ENCODE measurements at places on chromosomes 2 and 18.

DNA sequence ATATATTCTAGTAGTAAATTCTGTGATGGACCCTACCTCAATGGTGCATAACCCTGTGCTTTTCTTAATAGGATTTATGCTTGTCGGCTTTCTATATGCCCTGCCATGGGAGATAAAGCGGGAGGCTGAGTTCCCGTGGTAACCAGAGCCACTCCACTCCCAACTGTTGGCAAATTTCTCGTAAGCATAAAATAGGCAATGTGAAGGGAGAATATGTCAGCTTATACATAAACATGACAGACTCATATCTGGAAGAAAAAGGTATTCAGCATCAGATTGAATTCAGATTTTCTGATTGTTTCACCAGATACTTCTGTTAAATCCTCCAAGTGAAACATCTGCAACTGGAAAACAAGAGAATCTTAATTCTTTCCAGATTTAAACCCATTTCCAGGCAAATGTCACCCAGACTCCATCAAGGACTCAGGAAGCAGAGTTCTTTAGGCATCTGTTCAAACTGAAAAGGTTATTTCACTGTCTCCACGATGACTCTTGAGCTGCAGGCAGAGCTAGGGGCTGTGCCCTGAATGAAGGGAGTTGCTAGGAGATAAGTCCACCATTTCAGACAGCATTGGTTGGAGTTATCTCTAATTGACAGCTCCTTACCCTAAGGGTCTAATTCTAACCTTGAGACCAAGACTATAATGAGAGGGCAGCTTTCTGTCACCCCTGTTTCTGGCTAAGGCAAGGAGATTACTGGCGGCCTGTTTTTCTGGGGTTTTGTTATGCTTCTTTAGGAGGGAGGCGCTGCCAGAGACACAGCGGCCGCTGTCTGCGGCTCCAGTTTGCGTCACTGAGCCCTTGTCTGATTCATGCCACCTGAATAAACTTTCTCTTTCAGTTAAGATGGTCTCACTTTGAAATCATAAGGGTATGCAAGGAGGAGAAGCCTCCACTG, 381.3 kb downstream of the SOX11 start:
- no peaks in the 10 kb centered on the region for H3K36me3 ChIP-seq
- no peak overlapping the region for H3K27ac ChIP-seq
- no peaks in the 10 kb centered on the region for H3K4me1 ChIP-seq
- H3K27me3 ChIP-seq, result no peaks in the 10 kb centered on the region
- no peak overlapping the region for H3K4me3 ChIP-seq

DNA sequence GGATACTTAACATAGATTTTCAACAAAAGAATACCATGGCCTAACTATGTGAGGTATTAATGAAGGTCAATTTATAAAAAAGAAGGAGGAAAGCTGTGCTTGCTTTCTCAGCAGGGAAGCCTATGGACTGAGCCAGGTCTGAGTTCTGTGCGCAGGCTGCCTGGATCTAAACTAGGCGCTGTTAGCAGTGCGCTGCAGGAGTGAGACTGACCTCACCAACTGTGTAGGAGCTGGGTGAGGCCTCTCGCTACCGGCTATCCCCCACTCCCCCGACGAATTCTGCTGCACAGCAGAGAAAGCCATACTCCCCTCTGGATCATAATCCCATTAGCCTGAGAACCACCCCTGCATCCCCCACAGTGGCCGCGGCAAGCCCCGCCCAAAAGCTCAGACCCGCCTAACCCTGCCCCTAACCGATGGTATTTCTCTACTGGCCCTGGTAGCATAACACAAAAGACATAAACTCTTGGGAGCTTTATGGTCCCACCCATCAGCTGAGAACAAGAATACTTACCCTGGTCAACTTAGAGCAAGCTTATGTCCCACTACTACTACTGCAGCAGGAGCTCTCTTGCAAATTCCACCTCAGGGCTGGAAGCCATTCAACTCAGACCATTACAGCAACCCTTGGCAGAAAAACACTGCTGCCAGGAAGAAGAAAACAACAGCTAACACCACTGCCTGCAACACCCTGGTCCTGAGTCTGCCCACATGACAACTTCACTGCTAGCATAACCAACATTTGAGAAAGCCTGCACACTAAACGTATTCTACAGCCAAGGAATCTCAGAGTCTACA, 28.0 kb downstream of the SULT1C2 start:
- no peak overlapping the region for H3K27ac ChIP-seq
- no peak overlapping the region for H3K4me3 ChIP-seq
- no peak for DNase-seq
- no peaks in the 10 kb centered on the region for H3K36me3 ChIP-seq

- no peak overlapping the region for H3K27ac ChIP-seq
- no peak overlapping the region for H3K4me3 ChIP-seq
- no peaks in the 10 kb centered on the region for H3K36me3 ChIP-seq
- no peaks in the 10 kb centered on the region for H3K4me1 ChIP-seq
Observed at GRCh38 chr2:94767336-94767735, 103.9 kb upstream of the TEKT4 start.

DNA sequence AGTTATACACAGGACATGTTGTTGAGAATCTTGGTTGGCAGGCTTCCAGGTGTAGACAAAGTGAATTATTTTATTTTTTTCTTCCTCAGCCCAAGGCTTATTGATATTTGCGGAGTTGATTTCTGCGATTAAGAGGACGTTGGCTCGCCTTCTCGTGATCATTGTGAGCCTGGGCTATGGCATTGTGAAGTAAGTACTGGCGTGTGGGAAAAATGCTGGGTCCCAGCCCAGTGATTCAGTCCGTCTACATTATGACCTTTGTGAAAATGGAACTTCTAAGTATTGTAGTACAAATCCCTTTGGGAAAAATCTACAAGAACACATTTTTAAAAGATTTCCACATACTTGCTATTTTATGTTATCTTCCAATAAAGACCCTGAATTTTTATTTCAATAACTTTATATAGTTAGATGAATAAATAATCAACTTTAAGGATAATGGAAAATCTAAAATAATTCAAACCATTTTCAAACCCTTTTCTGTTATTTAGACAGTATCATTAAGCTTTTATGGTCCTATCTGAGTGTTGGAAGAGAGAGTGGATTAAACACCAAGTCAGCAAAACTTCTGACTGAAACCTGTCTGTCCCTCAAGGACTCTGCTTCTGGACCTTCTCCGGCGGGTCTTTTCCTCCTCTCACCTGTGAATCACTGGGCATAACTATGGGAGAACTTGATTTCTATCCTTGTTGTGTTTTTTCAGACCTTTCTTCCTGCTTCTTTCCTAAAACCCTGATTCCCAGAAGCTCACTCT, 31.0 kb downstream of the TMEM87B start:
- H3K27me3 ChIP-seq, result no peaks in the 10 kb centered on the region
- H3K4me3 ChIP-seq, result no peak overlapping the region
- peaks cover 60% of the 10 kb centered on the region for H3K36me3 ChIP-seq
- no peak overlapping the region for H3K27ac ChIP-seq
- DNase-seq, result no peak
- H3K4me1 ChIP-seq, result no peaks in the 10 kb centered on the region

GRCh38 chr2:171670655-171671054, 16.6 kb upstream of the DYNC1I2 start:
- H3K36me3 ChIP-seq, result no peaks in the 10 kb centered on the region
- no peaks in the 10 kb centered on the region for H3K4me1 ChIP-seq
- no peak for DNase-seq
- no peak overlapping the region for H3K27ac ChIP-seq
- H3K4me3 ChIP-seq, result no peak overlapping the region
- H3K27me3 ChIP-seq, result no peaks in the 10 kb centered on the region

GRCh38 chr2:121372721-121373353, 87.8 kb upstream of the TFCP2L1 start:
- H3K27ac ChIP-seq, result no peak overlapping the region
- H3K4me3 ChIP-seq, result no peak overlapping the region
- no peak for DNase-seq
- no peaks in the 10 kb centered on the region for H3K27me3 ChIP-seq
- peaks cover 20% of the 10 kb centered on the region for H3K36me3 ChIP-seq

GRCh38 chr18:34097312-34097711, 127.4 kb downstream of the NOL4 start:
- H3K4me1 ChIP-seq, result no peaks in the 10 kb centered on the region
- DNase-seq, result no peak
- H3K27ac ChIP-seq, result no peak overlapping the region
- no peak overlapping the region for H3K4me3 ChIP-seq
- H3K27me3 ChIP-seq, result no peaks in the 10 kb centered on the region
- H3K36me3 ChIP-seq, result no peaks in the 10 kb centered on the region

DNA sequence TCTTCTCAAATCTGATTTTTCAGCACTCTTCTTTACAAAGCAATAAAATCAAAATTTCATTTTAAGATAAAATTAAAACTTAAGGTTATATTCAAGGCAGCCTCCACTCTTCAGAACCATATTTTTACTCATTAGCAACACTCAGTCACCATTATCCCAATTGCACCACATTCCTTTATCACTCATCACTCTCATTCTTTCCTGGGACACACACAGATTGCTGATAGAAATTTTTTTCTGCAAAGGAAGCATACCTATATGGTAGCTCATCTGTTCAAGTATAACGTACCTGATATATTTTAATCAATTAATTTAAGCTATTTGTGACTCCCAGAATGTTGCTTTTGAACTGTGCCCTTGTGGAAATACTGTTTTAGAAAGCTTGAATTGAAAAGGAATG, 1559.3 kb upstream of the ZEB2 start:
- no peaks in the 10 kb centered on the region for H3K36me3 ChIP-seq
- no peaks in the 10 kb centered on the region for H3K27me3 ChIP-seq
- no peaks in the 10 kb centered on the region for H3K4me1 ChIP-seq
- H3K27ac ChIP-seq, result no peak overlapping the region
- H3K4me3 ChIP-seq, result no peak overlapping the region
- DNase-seq, result no peak

GRCh38 chr18:75304678-75305557, 94.3 kb downstream of the TSHZ1 start:
- H3K36me3 ChIP-seq, result no peaks in the 10 kb centered on the region
- no peaks in the 10 kb centered on the region for H3K4me1 ChIP-seq
- no peaks in the 10 kb centered on the region for H3K27me3 ChIP-seq
- no peak overlapping the region for H3K27ac ChIP-seq
- DNase-seq, result no peak

DNA sequence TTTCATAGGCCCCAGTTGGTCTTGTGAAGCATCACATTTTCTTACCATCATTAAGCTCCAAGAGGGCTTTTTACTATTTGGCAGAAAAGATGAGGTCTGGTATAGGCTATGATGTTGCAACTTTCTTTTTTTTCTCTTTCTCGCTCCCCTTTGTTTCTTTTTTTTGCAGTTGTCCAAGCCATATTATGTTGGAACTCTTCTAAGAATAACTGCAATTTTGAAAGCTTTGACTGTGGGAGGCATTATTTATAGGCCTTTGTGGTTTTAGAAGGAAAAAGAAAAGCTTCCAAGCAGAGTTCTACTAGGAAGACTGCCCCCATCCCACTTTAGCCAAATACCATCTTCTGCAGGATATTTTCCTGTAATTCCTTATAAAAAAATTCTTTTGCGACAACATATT, 571.6 kb downstream of the ARHGAP15 start:
- no peaks in the 10 kb centered on the region for H3K27me3 ChIP-seq
- H3K4me3 ChIP-seq, result no peak overlapping the region
- H3K4me1 ChIP-seq, result no peaks in the 10 kb centered on the region
- no peak overlapping the region for H3K27ac ChIP-seq
- peaks cover 25% of the 10 kb centered on the region for H3K36me3 ChIP-seq

- no peak overlapping the region for H3K27ac ChIP-seq
- no peaks in the 10 kb centered on the region for H3K4me1 ChIP-seq
- DNase-seq, result no peak
- H3K4me3 ChIP-seq, result no peak overlapping the region
Observed at GRCh38 chr18:1965016-1965415, 606.3 kb downstream of the METTL4 start.

GRCh38 chr2:200845194-200845593, 19.3 kb downstream of the CLK1 start:
- no peak for DNase-seq
- H3K4me3 ChIP-seq, result no peak overlapping the region
- no peaks in the 10 kb centered on the region for H3K27me3 ChIP-seq
- no peaks in the 10 kb centered on the region for H3K36me3 ChIP-seq

- H3K36me3 ChIP-seq, result no peaks in the 10 kb centered on the region
- H3K4me3 ChIP-seq, result no peak overlapping the region
- DNase-seq, result no peak
- no peak overlapping the region for H3K27ac ChIP-seq
Observed at GRCh38 chr18:23228102-23229061, 93.1 kb downstream of the CABLES1 start.

- no peak overlapping the region for H3K27ac ChIP-seq
- DNase-seq, result no peak
Observed at GRCh38 chr18:34189656-34190435, 34.9 kb downstream of the NOL4 start.

GRCh38 chr2:37402636-37403035, 58.2 kb downstream of the QPCT start:
- no peak overlapping the region for H3K4me3 ChIP-seq
- no peaks in the 10 kb centered on the region for H3K36me3 ChIP-seq
- no peak for DNase-seq
- no peak overlapping the region for H3K27ac ChIP-seq
- no peaks in the 10 kb centered on the region for H3K27me3 ChIP-seq
- no peaks in the 10 kb centered on the region for H3K4me1 ChIP-seq

GRCh38 chr2:225429717-225430116, 30.2 kb downstream of the NYAP2 start:
- no peaks in the 10 kb centered on the region for H3K4me1 ChIP-seq
- H3K36me3 ChIP-seq, result no peaks in the 10 kb centered on the region
- DNase-seq, result no peak
- no peaks in the 10 kb centered on the region for H3K27me3 ChIP-seq

DNA sequence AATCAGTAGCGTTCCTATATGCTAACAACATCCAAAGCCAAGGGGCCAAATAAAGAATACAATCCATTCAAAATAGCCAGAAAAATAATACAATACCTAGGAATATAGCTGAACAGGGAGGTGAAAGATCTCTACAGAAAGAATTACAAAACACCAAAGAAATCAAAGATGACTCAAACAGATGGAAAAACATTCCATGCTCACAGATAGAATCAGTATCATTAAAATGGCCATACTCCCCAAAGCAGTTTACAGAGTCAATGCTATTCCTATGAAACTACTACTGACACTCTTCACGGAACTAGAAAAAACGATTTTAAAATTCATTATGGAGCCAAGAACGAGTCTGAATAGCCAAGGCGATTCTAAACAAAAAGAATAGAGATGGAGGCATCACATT, 57.4 kb downstream of the CCBE1 start:
- no peak overlapping the region for H3K27ac ChIP-seq
- H3K4me1 ChIP-seq, result no peaks in the 10 kb centered on the region
- H3K27me3 ChIP-seq, result no peaks in the 10 kb centered on the region
- DNase-seq, result no peak
- no peaks in the 10 kb centered on the region for H3K36me3 ChIP-seq

- DNase-seq, result no peak
- no peaks in the 10 kb centered on the region for H3K36me3 ChIP-seq
- H3K4me1 ChIP-seq, result peaks cover 6% of the 10 kb centered on the region
- no peaks in the 10 kb centered on the region for H3K27me3 ChIP-seq
Observed at GRCh38 chr18:79379931-79380815, 15.6 kb upstream of the NFATC1 start.

- H3K4me3 ChIP-seq, result no peak overlapping the region
- H3K4me1 ChIP-seq, result no peaks in the 10 kb centered on the region
- H3K27me3 ChIP-seq, result no peaks in the 10 kb centered on the region
- H3K27ac ChIP-seq, result no peak overlapping the region
- DNase-seq, result no peak
Observed at GRCh38 chr2:204197336-204198005, 260.9 kb downstream of the ICOS start.

All from CD8-positive, alpha-beta memory T cell (primary cell).